Kidney epithelial cell (primary cell): ENCODE measurements at places on chromosomes 11 and 22. TPM values are rescaled to one million over a fixed set of nuclear protein-coding genes. Genes with fewer than 3 reads are reported as not detected.

DNA sequence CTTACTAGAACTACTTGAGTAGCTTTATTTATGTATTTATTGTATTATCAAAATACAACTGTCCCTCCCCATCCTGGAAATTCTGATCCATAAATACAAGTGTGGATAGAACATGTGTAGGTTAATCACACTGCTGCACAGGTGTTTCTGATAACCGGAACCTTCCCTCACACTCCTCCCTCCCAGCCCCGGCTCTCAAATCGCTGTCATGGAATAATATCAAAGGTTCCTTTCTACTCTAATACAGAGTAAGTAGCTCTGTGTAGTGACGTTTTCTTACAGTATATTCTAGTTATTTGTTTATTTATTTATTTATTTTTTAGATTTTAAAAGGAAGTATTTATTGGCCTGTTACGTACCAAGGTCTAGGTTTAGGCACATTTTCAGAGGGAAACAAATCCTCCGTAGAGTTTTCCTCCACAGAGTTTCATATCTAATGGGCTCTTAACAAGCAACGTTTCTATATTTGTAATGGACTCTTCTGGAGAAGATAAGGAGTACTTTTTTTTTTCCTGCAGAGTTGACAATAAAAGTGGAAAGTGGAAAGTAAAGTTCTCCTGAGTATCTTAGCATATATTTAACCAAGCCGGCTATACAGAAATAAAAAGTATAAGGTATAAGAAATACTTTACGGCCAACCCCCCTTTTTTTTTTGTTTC, 129.0 kb upstream of the CARD18 start:
- DNase-seq = no peak

GRCh38 chr11:27612932-27613880, 87.0 kb downstream of the BDNF start:
- no peak for DNase-seq

DNA sequence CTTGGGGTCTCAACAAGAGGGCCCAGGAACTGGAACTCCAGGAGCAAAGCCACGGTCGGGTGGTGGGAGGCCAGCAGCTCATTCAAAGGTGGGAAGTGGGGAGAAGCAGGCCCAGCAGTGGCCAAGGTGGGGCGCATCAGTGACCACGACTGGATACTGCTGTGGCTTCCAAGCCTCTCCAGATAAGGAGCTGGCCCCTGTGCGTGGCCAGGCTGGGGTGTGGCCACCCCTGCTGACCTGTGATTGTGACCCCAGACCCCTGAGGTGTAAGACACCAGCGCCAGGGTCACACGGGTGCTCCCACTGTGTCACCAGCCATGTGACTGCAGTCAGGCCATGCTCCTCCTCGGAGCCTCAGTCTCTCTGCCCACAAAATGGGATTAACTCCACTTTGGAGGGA, 20.3 kb downstream of the A4GALT start:
- DNase-seq = no peak

- DNase-seq = no peak
Measured at GRCh38 chr22:50403701-50404101, 60.6 kb downstream of the PPP6R2 start.

DNA sequence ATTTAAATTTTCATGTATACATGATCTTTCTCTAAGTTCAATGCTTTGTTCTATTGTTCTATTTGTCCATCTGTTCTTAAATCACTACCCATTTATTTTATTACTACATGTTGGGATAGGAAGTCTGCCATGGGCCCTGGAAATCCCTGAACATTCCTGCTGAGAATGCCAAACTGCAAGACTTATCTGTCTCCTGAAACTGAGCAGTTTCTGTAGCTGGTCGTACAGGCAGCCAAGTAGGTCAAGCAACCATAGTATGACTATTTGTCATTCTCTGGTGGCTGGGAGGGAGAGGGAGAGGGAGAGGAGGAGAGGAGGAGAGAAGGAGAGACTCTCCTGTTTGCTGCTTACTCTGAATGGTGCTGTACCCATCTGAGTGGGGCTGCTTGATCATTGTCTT, 82.8 kb upstream of the SNX19 start:
- DNase-seq = no peak

- DNase-seq = no peak
Measured at GRCh38 chr11:110621826-110622225, 90.4 kb downstream of the ARHGAP20 start.

APLNR gene
- total RNA-seq = not detected in 2 replicates

FAM83F gene
- 5.8 and 6.9 TPM in 2 replicates for total RNA-seq

MS4A5 gene
- total RNA-seq = not detected in 2 replicates

RBMXL2 gene
- total RNA-seq = 0.21 and 0.50 TPM in 2 replicates
